ENCODE measurements at places on chromosomes 6 and 20.

GRCh38 chr6:27059621-27060425 lies 187.7 kb upstream of the PRSS16 start:
- no peak for DNase-seq

GRCh38 chr6:35777356-35778102 lies 1.1 kb downstream of the CLPSL2 start:
- DNase-seq = no peak

DNA sequence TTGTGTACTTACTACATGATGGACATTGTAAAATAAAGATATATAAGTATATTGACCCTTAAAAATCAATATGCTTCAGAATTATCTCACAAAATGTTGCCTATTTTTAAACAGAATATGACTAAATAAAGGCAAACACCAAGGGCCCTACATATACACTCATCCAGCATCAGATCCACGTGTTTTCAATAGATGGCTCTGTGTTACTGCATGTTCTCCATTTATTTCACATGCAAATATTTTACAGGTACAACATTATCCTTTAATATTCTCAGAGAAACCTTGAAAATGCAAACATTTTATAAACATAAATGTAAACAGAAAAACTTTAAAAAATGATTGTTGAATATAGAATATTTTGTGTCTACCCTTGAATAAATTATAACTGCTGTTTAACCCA lies 2.9 kb upstream of the KHDRBS2 start:
- DNase-seq = no peak

- no peak for DNase-seq
Measured at GRCh38 chr6:8947900-8948299, 512.6 kb upstream of the SLC35B3 start.

DNA sequence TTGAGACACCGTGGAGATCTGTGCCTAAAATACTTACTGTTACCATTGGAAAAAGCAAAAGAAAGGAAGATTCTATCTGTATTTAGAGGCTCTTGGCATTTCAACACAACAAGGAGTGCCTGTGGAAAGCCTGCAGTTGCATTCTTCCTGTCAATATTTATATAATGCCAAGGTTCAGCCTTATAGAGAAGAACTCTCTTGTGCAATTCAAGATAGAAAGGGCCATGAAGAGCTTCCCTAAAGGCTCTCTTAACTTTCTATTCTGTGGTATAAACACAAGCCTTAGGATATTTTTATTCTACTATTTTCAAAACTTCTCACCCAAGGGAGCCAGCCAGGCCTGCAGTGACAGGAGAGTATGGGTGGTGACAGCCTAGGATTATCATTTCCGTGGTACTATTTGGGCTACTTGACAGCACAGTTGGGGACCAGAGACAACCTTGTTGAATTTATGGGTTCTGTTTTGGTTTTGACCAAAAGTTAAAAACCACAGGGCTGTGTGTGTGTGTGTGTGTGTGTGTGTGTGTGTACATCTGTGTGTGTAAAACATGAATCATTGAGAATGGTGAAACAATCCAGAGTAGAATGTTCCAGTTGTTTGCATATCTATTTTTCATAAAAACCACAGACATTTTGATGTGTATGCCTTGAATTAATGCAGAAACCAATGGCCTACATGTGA lies 700.9 kb upstream of the SLC35B3 start:
- no peak for DNase-seq

- peak; percentile 74 for DNase-seq
Measured at GRCh38 chr20:25318471-25319240, 70.8 kb downstream of the PYGB start.

All from globus pallidus (tissue), 1 donor.